Stimulated activated CD8-positive, alpha-beta memory T cell treated with anti-CD3 and anti-CD28 coated beads, Interleukin-7, amount 100 ng/mL, for 1 hour (primary cell): ENCODE measurements at places on chromosomes 5 and 9.

DNA sequence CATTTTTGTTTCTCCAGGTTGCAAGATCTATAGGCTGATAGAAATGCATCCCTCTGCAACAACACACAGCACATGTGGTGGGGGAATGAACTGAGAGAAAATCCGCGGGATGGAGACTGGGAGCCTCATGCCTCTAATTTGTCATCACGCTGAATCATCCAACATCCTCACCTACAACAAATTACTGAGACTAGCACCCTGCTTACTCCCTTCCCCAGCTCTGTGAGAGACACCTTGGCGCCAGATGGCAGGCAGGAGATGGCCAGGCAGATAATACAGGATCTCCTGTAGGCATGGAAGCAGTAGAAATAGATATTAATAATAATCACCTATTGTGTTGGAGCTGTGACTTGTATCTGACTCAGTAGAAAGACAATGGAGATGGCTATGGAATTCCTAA, 276.9 kb downstream of the SEMA5A start:
- no peak for DNase-seq

GRCh38 chr9:131125038-131125287, 423 bp upstream of the NUP214 start:
- no peak for DNase-seq

GRCh38 chr5:95808686-95809413, 13.7 kb downstream of the GLRX start:
- DNase-seq = peak; percentile 46

GRCh38 chr9:134174073-134174449, 9.7 kb upstream of the RNU6ATAC start:
- DNase-seq = no peak

DNA sequence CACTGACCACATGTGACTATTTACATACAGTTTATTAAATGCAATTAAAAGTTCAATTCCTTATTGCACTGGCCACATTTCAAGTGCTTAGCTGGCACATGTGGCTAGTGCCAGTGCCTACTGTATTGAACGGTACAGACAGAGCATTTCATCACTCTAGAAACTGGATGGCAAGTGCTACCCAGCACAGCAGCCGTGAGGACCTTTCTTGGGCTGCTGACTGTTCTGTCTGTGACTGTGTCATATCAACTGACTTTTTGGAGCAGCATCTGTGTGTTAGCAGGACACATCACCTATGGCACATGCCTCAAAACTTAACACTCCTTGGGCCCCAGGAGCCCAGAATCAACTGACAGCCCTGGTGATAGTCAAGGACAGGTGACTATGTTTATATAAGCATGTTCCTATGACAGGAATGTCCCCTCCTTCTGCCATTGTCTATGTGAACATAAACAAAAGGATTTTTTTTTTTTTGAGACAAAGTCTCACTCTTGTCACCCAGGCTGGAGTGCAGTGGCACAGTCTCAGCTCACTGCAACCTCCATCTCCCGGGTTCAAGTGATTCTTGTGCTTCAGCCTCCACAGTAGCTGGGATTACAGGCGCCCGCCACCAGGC, 8.9 kb downstream of the IRF1 start:
- no peak for DNase-seq

DNA sequence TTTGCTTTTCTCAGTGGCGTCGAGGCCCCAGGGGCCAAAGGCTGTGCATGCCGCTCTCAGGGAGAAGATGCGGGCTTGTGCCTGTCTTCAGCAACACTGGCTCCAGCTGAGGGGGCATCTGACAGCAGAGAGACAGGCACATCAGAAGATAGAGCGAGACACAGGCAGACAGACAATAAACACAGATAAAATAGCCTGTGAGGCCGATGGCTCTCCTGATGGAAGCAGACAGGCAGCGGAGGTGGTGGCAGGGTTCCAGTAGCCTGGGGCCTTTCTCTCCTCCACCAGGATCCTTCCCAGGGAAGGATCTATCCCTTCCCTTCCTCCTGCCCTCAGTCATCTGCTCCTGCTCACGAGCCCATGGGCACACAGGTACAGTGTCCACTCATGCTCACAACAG, 16.6 kb upstream of the UNC5A start:
- no peak for DNase-seq

DNA sequence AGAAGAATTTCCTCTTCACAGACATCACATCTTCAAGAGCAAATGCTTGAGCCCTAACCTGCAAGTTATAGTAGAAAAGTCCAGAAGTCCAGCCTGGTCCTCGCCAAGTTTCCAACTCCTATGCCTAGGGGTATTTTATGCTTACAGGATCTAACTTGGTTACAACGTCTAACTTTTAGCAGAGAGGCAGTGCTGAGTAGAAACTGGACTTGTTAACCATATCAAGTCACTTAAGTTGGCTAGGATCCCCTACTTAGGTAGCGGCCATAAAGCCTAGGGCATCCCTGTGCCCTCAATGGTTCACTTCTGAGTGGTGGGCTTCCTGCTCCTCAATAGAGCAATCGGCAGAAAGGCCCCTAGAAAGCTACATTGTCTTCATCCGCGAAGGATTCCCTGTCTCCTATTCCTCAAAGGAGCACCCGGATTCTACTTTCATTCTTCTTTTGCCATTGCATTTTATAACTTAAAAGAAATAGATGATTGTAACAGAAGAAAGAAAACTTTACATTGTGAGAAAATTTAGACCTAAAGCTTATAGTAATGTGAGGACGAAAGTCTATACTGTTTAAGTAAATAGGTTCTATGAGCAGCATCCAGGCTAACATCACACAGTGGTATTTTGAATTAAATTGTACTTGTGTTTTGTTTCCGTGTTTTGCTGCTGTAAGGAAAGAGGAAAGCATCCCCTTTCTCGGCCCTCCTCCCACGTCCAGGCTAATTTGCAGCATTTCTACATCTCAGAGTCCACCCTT, 1.3 kb upstream of the MTAP start:
- DNase-seq = no peak
